ENCODE measurements at places on chromosomes 16 and 17.

DNA sequence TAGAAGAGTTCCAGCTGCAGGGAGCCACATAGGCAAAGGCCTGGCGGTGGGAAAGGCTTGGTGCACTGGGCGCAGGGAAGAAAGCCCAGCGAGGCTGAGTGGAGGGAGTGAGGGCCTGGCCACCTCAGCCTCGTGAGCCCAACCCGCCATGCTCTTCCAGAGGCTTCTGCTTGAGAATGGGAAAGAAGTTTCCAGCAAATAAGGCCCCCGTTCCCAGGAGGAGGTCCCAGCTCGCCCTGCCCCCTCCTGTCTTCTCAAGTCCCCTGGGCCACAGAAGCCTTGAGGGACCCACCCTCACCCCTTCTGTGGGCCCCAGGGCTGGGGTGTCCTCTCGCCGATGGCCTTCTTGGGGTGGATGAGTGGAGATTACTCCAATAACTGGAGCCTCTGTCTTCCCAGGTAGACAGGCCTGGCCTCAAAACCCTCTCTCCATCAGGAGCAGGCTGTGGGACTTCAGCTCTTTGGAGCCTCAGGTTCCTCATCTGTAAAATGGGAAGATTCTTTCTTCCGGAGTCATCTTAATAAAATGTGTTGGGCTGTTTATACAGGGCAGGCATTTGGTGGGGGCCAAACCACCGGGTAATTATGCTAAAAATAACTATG is 933 bp upstream of the SNN start:
- DNase-seq = no peak

DNA sequence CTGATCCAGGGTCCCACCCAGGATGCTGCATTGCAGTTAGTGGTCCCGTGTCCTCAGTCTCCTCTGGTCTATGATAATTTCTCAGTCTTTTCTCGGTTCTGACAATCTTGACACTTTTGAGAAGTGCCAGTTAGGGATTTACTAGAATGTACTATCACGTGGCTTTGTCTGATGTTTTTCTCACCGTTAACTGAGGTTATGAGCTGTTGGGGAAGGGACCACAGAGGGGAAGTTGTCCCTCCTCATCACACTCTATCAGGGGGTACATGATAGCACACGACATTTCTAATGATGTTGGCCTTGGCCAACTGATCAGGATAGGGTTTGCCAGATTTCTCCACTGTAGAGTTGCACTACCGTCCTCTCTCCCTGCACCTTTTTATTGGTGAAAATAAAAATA is 250.9 kb upstream of the SDK2 start:
- no peak for DNase-seq

- peak; percentile 33 for DNase-seq
Measured at GRCh38 chr17:11935734-11936406, 61.4 kb downstream of the ZNF18 start.

DNA sequence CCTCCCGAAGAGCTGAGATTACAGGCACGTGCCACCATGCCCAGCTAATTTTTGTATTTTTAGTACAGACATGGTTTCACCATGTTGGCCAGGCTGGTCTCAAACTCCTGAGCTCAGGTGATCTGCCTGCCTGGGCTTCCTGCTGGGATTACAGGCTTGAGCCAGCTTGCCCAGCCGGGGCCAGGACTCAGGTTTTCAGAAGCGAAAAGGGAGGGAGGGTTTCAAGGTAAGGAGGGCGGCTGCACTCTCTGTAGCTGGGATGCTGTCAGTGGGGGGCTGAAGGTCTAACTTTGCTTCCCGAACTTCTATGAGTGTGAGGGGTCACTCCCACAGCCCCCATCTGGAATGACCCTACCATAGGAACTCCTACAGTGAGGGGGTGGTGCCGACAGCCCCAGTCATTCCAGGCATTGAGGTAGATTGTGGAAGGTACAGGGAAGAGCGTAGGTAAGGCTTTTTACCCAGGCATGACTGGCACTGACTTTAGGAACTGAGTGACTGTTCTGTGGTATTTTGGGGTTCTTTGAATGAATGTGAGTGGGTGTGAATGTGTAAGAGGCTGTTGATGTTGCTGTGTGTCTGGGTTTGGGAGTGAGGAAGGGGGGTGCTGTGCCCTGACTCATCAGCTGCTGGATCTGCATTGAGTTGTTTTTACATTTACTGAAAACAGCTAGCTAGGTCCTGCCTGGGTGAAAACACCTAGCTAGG is 3.8 kb upstream of the C1QL1 start:
- peak; percentile 73 for DNase-seq

DNA sequence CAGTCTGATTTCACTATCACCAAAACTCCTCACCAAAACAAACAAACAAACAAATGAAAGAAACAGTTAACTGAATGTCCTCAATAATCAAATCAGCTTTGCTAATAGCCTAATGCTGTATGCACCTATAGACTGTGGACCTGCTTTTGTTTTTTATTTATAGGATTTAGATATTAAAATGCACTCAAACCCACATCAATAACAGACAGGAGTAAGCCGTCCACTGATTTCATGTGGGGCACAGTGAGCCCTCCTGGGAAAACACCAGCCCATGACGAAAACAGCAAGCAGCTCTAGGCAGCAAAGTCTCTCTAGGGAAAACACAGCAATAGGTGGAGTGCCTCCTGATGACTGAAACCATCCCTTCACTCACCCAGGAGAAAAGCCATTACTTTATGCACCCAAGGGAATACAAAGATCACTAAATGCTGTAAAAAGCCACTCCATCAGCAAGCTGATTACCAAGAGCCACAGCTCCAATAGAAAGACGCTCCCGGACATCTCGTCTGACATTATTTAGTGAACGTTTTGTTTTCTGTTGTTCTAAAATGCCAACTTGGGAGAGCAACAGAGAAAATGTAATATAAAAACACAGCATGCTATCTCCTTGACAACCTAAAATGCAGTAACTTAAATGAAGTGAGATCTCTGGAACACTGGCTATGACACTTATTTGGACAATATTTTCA is 47.8 kb downstream of the ANKFY1 start:
- no peak for DNase-seq

- no peak for DNase-seq
Measured at GRCh38 chr17:8628609-8629169, 1.8 kb downstream of the MYH10 start.

- no peak for DNase-seq
Measured at GRCh38 chr16:81261049-81261648, 22.7 kb downstream of the BCO1 start.

DNA sequence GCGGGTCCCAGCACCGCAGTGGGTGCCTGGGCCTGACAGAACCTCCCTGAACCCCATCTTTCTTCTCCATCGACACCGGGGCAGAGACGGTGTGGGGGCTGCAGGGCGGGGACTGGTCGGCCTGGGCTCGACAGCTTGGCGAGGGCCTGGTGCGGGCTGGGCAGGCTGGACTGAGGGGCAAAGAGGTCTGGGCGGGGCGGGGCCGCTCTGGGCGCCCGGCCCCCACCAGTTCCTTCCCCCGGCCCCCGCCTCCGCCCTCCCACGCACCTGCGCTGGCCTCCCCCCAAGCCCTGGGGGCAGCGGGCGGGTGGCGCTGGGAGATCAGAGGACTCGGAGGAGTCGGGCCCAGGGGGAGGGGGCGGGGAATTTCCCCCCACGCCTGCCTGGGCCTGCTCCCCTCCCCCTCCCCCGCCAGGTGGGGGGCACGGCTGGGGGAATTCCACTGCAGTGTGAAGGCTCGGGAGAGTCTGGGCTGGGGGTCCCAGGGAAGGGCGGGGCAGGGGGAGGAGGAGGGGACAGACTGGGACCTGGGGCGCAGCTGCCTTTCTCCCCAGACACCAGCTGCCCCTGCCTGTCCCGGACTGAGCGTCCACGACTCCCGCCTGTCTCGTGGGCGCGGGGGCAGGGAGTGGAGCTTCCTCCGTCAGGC is 877 bp upstream of the KREMEN2 start:
- no peak for DNase-seq

- no peak for DNase-seq
Measured at GRCh38 chr17:21345236-21345635, 30.9 kb upstream of the KCNJ12 start.

DNA sequence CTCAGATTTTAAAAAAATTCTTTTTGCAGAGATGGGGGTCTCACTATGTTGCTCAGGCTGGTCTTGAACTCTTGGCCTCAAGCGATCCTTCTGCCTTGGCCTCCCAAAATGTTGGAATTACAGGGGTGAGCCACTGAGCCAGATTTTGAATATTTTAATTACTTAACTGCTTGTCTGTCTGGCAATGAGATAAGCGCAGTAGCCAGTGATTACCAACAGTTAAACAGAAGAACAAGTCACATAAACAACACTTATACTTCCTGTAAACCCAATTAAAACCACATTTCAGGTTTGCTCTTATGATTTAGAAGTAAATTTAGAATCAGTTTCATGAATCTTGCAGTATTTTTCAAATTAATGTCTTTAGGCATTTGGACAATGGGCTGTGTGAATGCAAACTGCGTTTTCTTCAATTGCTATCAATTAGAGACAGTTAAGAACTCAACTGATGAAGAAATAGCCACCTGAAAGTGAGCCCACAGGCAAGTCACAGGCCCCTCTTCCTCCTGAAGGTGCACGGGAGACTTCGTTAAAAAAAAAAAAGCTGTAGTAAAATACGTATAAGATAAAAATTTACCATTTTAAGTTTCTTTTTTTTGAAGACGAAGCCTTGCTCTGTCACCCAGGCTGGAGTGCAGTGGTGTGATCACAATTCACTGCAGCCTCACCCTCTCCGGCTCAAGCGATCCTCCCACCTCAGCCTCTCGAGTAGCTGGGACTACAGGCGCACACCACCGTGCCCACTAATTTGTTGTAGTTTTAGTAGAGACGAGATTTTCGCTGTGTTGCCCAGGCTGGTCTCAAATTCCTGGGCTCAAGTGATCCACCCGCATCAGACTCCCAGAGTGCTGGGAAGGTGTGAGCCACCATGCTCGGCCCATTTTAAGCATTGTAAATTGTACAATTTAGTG is 73.0 kb downstream of the PITPNC1 start:
- no peak for DNase-seq

- no peak for DNase-seq
Measured at GRCh38 chr16:18941471-18941870, 15.3 kb upstream of the SMG1 start.

DNA sequence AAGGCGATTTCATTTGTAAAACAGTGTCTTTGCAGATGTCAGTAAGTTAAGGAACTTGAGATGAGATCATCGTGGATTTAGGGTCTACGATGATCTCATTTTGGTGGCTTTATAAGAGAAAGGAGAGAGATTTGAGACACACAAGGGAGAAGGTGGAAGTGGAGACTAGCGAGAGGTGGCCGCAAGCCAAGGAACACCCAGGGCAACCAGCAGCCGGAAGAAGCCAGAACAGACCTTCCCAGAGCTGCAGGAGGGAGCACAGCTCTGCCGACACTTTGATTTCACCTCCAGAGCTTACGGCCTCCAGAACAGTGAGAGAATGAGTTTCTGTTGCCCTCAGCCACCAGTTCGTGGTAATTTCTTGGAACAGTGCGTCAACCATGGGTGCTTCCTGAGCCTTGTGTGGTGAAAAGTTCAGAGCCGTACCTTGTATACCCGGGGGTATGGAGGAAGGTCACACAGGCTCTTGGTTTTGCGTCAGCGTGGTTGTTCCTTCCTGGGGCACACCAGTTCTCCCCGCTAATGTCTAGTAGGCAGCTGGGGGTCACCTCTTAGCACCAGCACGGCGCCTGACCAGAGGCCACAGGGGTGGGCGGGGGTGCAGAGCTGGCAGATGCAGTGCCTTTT is 12.9 kb upstream of the SEC14L1 start:
- peak; percentile 67 for DNase-seq

GRCh38 chr17:4559966-4560365 is 411 bp downstream of the GGT6 start:
- DNase-seq = no peak

DNA sequence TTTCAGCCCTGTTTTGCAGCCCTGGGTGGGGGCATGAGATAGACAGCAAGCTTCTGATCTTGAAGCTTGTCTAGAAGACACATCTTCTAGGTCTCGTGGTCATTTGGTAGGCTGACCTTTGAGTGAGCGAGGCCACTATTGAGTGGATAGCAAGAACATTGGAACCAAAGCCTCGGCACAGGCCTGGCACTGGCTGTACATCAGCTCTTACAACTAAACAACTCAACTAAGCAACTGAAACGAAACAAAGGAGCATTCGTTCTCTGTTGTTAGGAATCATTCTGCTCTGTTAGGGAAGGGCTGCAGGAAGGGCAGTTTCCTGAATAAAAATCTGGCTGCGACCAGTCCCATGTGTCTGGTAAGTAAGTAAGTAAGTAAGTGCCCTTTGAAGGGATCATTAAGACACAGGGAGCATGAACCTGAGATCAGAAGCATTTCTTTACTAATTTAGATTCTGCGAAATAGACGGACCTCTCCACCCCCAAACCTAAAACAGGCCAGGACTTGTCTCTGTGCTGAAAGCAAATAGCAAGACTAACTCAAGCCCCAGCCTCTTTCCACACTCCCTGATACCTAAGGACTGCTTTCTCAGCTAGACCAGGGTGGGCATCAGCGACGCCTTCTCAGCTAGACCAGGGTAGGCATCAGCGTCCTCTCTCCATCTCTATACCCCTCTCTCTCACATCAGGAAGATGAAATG is 22.7 kb downstream of the CYB561 start:
- DNase-seq = no peak

GRCh38 chr17:81733507-81734404 is 21.7 kb downstream of the SLC25A10 start:
- peak; percentile 96 for DNase-seq

DNA sequence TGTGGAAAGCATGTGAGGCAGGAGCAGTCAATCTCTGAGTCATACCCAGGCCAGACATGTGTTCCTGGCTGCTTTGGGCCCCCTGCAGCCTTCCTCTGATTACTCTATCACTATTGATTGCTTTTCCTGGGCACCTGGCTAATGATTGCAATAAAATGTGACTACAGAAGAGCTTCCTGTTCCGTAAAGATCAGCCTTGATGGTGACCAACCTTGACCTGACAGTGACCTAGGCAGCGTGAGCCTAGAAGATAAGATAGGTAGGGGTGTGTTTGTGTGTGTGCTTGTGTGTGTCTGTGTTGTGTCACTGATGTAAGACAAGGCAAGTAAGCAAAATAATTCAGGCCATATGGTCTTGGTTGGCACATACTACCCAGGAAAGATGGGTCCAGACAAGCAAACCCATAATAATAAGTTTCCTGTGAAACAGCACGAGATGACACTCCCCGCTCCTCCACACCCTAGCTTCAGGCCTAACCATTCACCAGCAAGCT is 367.7 kb upstream of the CDH11 start:
- no peak for DNase-seq

All from urothelium cell line (cell line).